Stimulated activated CD8-positive, alpha-beta memory T cell treated with anti-CD3 and anti-CD28 coated beads, Interleukin-12 subunit alpha, Interleukin-12 subunit beta, amount 100 ng/mL, for 1 hour (primary cell): ENCODE measurements at places on chromosomes 2 and 18.

- no peak for DNase-seq
Observed at GRCh38 chr2:236369661-236370062, 105.5 kb upstream of the ASB18 start.

- DNase-seq: no peak
Observed at GRCh38 chr18:53753601-53754000, 470.9 kb downstream of the MBD2 start.

GRCh38 chr2:76194031-76194775, 483.5 kb upstream of the GCFC2 start:
- no peak for DNase-seq

- no peak for DNase-seq
Observed at GRCh38 chr2:31420936-31421335, 6.4 kb upstream of the XDH start.

DNA sequence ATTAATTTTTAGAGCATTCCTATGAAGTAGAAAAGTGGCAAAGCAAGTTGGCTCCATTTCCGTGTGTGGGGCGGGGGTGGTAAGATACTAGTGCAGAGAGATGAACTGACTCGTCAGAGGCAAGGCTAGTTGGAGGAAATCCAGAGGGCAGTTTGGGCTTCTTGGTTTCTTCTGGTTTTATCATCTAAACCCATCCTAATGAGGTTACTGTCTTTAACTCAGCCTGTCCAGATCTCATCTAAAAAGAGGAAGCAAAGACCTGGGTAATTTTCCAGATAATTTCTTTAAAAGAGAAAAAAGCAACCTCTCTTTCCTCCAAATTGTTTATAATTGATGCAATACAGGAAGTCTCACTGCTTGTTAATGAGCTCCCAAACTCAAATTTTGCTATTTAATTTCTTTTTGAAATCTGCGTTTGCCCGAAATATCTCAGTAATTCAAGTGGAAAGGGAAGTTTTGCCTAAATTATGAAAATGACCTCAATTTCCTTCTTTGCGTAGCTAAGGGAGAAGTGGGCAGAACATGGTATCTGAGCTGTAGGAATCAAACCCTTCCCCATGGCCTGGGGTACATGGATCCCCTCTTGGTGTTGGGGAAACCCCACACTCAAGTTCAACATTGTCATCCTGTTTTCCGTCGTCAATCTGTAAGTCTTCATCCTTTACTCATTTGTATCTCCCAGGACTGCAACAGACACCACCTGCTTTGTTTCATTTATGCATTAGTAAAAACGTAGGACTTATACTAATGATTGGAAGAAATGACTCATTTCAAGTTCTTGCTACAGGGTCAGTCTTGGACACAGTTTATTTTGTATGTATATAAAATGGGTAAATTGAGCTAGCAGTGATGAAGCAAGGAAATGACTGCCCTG, 89.1 kb upstream of the KLF7 start:
- DNase-seq: no peak

DNA sequence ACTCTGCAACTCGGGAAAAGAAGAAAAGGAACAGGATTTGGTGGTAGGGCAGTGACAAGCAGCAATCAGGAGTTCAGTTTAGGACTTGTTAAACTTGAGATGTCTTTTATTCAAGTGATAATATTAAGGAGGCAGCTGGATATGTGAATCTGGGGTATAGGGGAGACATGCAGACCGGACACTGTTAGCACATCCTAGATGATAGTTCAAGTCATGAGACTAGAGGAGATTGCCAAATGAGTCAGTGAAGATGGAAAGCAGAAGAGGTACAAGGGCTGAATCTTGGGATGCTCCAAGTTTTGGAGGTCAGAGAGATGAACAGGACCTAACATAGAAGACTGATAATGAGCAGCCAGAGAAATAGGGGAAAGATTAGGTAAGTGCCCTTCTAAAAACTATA, 69.5 kb upstream of the PSME4 start:
- DNase-seq: no peak

- DNase-seq: no peak
Observed at GRCh38 chr2:131577812-131578211, 50.1 kb downstream of the CCDC74A start.

DNA sequence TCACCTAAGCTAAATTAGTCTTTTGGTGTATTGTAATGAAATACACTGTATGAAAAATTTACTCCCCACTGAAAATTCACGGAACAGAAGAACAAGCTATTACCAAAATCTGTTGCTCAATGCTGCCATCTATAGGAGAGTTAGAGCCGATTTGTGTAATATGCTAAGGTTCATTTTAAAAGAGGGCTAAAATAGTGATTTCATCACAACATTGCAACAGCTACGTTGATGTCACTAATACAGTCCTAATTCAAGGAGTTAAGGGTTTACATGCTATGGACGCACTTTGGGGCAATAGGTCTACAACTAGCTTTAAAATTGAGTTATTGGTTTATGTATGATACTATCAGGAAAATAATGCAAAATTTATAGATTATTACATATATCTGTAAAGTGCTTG, 3.0 kb upstream of the IRS1 start:
- no peak for DNase-seq

DNA sequence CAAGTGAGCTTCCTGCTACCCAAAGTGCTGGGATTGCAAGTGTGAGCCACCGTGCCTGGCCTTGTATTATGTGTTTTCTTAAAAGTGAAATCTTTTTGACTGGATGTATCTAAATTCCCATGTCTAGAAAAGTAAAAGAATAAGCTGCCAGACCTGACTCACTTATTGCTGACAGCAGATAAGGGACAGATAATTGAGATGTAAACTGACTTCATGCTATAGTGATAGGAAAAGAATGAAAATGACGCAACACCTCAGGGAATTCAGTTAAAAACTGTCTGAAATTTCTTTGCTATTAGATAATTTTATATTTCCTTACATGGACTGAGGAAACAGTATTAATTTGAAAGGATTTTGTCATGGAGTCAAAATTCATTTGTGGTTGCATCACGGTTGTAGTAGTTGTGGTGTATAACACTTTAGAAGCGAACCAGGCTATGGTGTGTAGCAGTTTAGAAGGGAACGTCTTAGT, 19.4 kb downstream of the TTC27 start:
- DNase-seq: no peak

GRCh38 chr2:55976681-55977080, 53.1 kb upstream of the EFEMP1 start:
- no peak for DNase-seq

GRCh38 chr18:12060182-12060870, 33.3 kb upstream of the ANKRD62 start:
- no peak for DNase-seq

DNA sequence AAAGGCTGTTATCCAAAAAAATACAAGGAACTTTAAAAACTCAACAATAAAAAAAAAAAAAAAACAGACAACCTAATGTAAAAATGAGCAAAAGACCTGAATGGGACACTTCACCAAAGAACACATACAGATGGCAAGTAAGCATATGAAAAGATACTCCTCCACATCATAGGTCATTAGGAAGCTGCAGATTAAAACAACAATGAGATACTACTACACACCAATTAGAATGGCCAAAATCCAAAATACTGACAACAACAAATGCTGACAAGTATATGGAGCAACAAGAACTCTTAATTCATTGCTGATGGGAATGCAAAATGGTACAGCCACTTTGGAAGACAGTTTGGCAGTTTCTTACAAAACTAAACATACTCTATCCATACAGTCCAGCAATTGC, 84.2 kb downstream of the DYNC1I2 start:
- DNase-seq: no peak

GRCh38 chr2:199348871-199349270, 108.9 kb downstream of the SATB2 start:
- DNase-seq: no peak

- DNase-seq: no peak
Observed at GRCh38 chr18:58674863-58675472, 3.7 kb downstream of the MALT1 start.

- no peak for DNase-seq
Observed at GRCh38 chr2:211944572-211944971, 594.0 kb downstream of the ERBB4 start.

DNA sequence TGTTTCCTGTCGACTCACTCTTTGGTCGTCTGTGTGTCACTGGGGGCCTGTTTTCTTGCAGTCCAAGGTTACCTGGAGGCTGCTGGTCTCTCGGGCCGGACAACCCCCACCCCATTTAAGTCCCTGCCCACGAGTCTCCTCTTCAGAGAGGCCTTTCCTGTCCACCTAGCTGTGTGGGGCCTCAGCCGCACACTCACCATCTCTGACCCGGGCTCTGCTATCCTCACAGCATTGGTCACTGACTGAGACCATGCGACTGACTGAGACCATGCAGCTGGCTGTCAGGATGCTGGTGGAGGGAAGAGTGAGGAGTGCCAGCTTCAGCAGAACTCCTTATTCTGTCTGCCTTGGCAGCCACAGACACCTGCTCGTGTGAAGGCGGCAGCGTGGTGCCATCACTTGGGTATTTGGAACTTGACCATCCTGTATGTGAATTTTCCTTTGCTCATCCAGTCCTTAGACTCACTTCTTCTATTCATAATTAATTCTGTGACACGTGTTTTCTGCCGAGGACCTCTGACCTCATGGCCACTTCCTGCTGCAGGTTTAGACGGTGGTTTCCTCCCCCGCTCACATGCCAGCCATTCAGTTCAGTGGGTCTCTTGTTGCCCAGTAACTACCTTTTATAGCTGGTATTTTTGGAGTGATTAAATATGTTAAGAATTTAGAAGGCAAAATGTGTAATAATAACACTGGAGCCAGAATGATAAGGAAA, 47.5 kb upstream of the ASB1 start:
- DNase-seq: no peak

DNA sequence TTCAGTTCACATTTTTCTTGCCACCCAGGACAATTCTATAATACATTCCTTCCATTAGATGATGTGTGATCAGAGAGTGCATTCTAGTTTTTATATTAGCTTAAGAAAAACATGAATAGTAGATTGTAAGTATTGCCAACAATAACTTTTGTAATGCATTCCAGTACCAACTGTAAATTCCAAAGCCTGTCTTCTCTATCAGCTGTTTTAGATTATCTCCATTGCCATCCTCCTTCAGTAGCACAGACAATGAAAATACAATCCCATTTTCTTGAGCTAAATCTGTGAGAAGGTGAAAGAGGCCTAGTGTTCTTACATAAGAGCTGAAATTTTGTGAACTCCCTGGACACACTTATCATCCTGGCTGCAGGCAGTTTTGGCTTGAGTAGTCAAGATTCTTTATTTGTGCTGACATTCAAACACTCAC, 103.9 kb downstream of the CCBE1 start:
- DNase-seq: no peak
